Heart right ventricle (tissue), 16 donors: ENCODE measurements at places on chromosomes 5 and 9. TPM values are rescaled to one million over a fixed set of nuclear protein-coding genes. Genes with fewer than 3 reads are reported as not detected.

DNA sequence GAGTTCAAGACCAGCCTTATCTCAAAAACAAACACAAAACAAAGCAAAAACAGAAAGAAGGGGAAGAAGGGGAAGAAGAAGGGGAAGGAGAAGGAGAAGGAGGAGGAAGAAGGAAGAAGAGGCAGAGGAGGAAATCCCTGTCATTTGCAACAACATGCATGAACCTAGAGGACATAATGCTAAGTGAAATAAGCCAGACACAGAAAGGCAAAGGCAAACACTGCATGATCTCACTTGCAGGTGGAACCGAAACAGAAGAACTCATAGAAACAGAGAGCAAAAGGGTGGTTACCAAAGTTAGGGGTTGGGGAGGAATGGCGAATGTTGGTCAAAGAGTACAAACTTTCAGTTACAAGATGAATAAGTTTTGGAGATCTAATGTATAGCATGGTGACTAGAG lies 135.4 kb downstream of the UGCG start:
- no peak for DNase-seq

DNA sequence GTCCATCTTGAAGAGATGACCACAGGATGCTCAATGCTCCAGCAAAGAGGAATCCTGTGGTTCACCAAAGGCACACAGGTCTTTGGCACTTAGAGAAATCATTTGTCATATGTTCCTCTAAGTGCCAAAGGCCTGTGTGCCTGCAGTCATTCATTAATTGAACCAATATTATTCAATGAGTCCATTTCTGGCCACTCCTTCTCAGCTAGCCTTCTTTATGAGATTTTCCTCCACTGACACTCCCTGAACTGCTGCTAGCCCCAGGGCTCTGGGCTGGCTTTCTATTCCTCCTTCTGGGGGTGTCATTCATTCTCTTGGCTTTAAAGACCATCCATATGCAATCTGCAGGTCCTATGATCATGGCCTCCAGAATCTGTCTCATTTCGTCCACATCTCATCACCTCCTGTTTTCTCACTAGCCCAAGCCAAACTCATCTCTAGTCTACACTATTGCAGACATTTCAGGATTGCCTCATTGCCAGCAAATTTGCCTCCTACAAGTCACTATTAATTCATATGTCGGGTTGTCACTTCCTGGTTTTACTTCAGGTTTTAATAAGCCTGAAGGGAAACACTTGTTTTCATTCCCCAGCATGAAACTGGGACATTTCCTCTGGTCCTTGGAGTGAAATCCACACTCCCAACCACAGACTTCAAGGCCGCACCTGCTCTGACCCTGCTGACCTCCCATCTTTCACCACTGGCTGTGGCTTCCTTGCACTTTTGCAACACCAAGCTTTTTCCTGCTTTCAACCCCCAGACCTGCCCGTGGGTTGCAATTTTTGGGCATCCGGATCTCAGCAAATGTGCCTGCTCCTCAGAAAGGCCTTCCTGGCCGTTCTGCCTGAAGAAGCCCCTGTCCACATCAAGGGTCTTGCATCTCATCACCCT lies 35.1 kb downstream of the KCNIP1 start:
- no peak for DNase-seq

GRCh38 chr5:74093561-74093960 lies 467.6 kb downstream of the ARHGEF28 start:
- DNase-seq, result no peak

- no peak for DNase-seq
Measured at GRCh38 chr5:147906326-147907095, at the start of gene C5orf46. Gene C5orf46, minus strand, starts transcription at chr5:147906538. Its CDS starts 37 bp downstream, at chr5:147906501.

- no peak for DNase-seq
Measured at GRCh38 chr9:97981846-97982682, 1.1 kb upstream of the ANP32B start.

DNA sequence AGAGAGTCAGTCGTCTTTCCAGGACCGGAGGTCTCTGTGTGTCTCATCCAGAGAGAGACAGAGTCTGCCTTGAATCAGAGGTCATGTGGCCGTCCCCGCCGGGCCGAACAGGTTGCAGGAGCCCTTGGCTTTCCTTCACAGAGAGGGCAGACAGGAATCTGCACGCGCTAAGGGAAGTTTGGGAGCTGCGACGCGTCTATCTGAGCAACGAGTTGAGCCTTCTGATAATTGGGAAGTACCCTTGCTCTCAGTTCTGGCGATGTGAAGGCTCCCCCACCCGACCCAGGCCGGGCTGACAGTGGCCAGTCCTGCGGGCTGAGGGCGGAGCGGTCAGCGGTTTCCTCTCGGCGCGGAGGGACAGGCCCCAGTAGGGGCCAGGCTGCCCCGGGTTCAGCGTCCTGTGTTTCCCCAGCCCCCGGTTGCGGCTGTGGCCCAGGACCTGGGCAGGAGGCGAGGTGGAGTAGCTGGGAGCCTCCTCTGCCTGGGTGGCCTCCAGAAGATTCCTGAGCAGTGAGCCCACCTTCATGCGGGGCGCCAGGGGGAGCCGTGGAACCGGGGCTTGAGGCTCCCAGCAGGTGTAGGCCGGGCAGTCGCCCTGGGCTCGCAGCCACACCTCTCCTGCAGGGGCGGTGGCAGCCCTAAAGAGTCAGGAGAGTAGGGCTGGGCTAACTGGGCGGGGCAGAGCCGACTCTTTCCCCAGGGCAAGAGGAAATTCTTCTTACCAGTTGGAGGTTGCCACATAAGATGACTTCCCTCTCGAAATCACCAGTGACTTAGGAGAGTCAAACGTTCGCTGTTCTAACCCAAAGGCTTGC lies 13.9 kb downstream of the NR2F1 start:
- no peak for DNase-seq

ARHGEF39 gene
- total RNA-seq, result 0.09 TPM

RNF180 gene
- total RNA-seq, result 14.2 TPM
